ENCODE measurements at places on chromosomes 7 and 10. TPM values are rescaled to one million over a fixed set of nuclear protein-coding genes. Genes with fewer than 3 reads are reported as not detected.

CTAGE8 gene
- polyA plus RNA-seq, result not detected

LIPK gene
- not detected for polyA plus RNA-seq

WEE2 gene
- not detected for polyA plus RNA-seq

HOXA2 gene
- polyA plus RNA-seq, result 1.3 TPM

SKIDA1 gene
- 4.1 TPM for polyA plus RNA-seq

HMX3 gene
- polyA plus RNA-seq, result not detected

TEX47 gene
- polyA plus RNA-seq, result not detected

LRRN3 gene
- 0.05 TPM for polyA plus RNA-seq

ZNF25 gene
- polyA plus RNA-seq, result 2.7 TPM

CYP26C1 gene
- polyA plus RNA-seq, result not detected

LLCFC1 gene
- polyA plus RNA-seq, result not detected

NKX1-2 gene
- polyA plus RNA-seq, result 0.08 TPM

ANKRD7 gene
- 0.63 TPM for polyA plus RNA-seq

CHAT gene
- polyA plus RNA-seq, result not detected

DPP6 gene
- not detected for polyA plus RNA-seq

LRIT1 gene
- not detected for polyA plus RNA-seq

PLXDC2 gene
- polyA plus RNA-seq, result 0.07 TPM

CASTOR2 gene
- 4.6 TPM for polyA plus RNA-seq

GSTO2 gene
- 1.9 TPM for polyA plus RNA-seq

EBF3 gene
- polyA plus RNA-seq, result 0.07 TPM

UPK3B gene
- polyA plus RNA-seq, result 20.6 TPM

FZD8 gene
- polyA plus RNA-seq, result 13.4 TPM

ABCC2 gene
- polyA plus RNA-seq, result 173 TPM

LIPM gene
- not detected for polyA plus RNA-seq

AIFM2 gene
- 36.1 TPM for polyA plus RNA-seq

FXYD4 gene
- not detected for polyA plus RNA-seq

UBE2D4 gene
- 9.0 TPM for polyA plus RNA-seq

ZNF248 gene
- 6.9 TPM for polyA plus RNA-seq

STK31 gene
- polyA plus RNA-seq, result 2.0 TPM

OR2A12 gene
- polyA plus RNA-seq, result not detected

BHLHA15 gene
- polyA plus RNA-seq, result 0.23 TPM

CCL24 gene
- polyA plus RNA-seq, result not detected

C7orf25 gene
- polyA plus RNA-seq, result 3.0 TPM

SLC35G1 gene
- polyA plus RNA-seq, result 12.9 TPM

STEAP1 gene
- polyA plus RNA-seq, result 21.0 TPM

TCAF2 gene
- 0.06 TPM for polyA plus RNA-seq

CAV1 gene
- 547 TPM for polyA plus RNA-seq

UCN3 gene
- 0.11 TPM for polyA plus RNA-seq

EPHB6 gene
- 0.22 TPM for polyA plus RNA-seq

ASIC3 gene
- 7.5 TPM for polyA plus RNA-seq

GIMAP8 gene
- not detected for polyA plus RNA-seq

DGKB gene
- not detected for polyA plus RNA-seq

C10orf95 gene
- polyA plus RNA-seq, result 0.13 TPM

CALML5 gene
- polyA plus RNA-seq, result not detected

INSYN2A gene
- polyA plus RNA-seq, result 0.62 TPM

DKK1 gene
- 117 TPM for polyA plus RNA-seq

PCLO gene
- polyA plus RNA-seq, result 0.70 TPM

CCDC7 gene
- 1.6 TPM for polyA plus RNA-seq

ITIH5 gene
- 0.05 TPM for polyA plus RNA-seq

ZWINT gene
- 123 TPM for polyA plus RNA-seq
